ENCODE measurements at places on chromosomes 13 and 19.

- no peak for DNase-seq
These were observed 51.9 kb upstream of the MCF2L start for GRCh38 chr13:112917056-112917664.

- no peak for DNase-seq
These were observed 86.3 kb downstream of the URI1 start for GRCh38 chr19:30028118-30028991.

DNA sequence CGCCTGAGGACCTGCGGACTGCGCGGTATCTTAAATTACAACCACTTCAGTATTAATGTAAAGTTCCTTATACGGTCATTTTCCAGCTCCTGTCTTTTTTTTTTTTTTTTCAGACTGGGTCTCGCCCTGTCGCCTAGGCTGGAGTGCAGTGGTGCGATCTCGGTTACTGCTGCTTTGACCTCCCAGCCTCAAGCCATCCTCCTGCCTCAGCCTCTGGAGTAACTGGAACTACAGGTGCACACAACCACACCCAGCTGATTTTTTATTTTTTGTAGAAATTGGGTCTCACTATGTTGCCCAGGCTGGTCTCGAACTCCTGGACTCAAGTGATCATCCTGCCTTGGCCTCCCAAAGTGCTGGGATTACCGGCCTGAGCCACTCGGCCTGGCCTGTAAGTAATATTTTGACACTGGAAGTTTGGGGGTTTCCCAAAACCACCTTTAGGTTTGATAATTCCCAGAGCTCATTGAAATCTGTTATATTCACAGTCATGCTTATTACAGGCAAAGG, 406 bp upstream of the EID2B start:
- DNase-seq: no peak

DNA sequence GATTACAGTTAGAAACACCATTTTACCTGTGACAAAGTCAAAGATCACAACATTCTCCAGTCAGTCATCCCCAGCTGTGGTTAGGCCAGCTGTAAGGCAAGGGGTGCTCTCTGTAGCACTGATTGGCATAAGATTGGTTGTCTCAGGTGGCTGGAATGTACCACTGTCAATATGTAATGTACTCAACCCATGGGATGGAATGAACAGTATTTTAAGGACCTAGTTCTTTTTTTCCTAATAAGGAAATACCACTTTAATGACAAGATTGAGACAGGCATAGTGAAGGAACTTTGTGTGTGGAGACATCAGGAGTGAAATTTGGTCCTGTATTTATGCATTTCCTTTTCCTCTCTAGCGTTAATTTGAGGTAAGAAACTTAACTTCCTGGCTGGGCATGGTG, 310.7 kb downstream of the ITGBL1 start:
- DNase-seq: no peak

- no peak for DNase-seq
These were observed 22.1 kb downstream of the CD70 start for GRCh38 chr19:6568816-6569215.

- no peak for DNase-seq
These were observed 95.2 kb downstream of the LRCH1 start for GRCh38 chr13:46648166-46648607.

DNA sequence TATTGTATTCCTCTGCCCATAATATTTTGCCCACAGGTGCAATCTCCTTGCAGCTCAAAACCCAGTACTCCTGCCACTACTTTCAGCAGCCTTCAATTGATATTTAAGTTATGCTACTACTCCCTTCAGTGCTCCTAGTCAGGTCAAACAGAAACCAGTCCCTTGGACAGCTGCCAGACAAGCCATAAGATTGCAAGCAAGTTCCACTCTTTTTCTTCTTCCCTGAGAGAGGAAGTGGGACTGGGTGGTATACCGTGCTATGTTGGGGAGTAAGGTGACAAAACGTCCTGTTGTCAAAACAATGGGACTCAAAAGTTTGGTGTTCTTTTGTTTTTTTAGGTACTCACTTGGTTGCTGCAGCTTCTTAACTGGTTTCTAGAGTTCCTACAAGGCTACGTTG, 63.1 kb upstream of the FRY start:
- no peak for DNase-seq

DNA sequence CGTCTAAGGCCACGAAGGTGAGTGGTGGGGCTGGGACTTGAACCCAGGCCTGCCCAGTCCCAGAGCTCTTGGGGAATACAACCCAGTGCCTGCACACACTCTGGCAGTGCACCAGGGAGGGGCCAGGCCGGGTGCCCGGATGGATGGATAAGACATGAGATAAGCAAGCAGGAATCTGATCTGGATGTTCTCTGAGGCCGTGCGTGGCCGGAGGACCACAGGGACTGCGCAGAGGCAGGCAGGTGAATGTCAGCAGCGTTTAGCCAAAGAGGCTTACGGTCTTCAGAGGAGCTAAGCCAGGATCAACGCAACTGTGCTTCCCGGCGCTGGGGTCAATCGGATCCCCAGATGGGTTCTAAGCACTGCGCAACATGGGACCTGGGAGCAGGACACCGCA, 1.5 kb downstream of the ZNF787 start:
- DNase-seq: no peak

DNA sequence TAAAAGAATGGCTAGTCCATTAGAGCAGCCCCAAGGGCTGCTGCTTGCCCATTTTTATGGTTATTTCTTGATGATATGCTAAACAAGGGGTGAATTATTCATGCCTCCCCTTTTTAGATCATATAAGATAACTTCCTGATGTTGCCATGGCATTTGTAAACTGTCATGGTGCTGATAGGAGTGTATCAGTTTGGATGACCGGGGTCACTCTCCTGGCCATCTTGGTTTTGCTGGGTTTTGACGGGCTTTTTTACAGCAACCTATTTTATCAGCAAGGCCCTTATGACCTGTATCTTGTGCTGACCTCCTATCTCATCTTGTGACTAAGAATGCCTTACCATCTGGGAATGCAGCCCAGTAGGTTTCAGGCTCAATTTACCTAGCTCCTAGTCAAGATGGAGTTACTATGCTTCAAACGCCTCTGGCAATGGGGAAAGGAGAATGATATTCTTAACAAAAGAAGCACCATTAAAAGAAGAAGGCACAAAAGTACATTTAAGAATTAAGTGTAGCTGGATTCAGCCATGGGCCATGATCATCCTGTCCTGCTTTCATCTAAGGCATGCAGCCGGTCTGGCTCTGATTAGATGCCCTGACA, 1156.0 kb downstream of the PCDH9 start:
- DNase-seq: no peak

- no peak for DNase-seq
These were observed 2.2 kb upstream of the CERS1 start for GRCh38 chr19:18898081-18898606.

DNA sequence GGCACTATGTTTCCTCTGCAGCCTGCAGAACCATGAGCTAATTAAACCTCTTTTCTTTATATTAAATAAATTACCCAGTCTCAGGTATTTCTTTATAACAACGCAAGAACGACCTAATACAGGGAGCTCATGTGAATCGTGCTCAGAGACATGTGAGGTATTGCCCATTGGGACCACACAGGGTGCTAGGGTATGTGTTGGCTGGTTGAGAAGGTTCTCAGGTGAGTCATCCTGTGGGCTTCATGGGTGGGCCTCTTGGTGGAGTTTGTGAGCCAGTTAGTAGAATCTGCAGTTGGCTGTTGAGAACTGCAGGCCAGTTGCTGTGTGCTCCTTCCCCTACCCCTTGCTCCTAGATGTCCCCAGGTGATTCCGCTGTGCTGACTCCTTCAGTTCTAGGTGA, 163.0 kb downstream of the HS6ST3 start:
- no peak for DNase-seq

DNA sequence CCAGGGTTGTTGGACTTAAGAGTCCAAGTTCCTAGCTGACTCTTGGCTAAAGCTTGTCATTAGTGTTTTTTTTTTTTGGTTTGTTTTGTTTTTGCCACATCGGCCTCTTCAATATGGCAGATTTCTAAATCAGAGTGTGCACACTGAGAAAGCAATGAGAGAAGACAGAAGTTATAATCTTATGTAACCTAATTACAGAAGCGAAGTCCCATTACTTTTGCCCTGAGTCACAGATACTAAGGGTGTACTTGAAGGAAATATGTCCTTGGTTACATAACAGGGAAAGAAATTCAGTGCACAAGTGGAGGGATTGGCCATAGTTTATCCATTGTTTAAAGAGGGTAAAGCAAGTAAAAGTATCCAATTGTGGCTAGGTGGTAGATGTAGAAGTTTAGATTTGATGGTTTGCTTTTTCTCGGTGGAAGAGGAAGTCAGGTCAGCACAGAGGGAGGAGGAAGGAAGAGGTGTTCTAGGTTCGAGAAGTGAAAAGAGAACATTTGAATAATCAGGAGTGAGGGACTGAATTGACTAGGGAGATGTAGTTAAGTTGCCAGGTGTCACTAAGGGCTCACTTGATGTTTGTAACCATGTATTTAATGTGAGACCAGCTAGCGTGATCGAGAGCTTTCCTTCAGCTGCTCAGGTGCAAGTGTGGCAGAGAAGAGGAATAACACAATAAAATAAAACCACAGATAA, 12.2 kb downstream of the GTF2F2 start:
- no peak for DNase-seq

GRCh38 chr19:14550201-14550754, 20.9 kb downstream of the TECR start:
- DNase-seq: no peak

DNA sequence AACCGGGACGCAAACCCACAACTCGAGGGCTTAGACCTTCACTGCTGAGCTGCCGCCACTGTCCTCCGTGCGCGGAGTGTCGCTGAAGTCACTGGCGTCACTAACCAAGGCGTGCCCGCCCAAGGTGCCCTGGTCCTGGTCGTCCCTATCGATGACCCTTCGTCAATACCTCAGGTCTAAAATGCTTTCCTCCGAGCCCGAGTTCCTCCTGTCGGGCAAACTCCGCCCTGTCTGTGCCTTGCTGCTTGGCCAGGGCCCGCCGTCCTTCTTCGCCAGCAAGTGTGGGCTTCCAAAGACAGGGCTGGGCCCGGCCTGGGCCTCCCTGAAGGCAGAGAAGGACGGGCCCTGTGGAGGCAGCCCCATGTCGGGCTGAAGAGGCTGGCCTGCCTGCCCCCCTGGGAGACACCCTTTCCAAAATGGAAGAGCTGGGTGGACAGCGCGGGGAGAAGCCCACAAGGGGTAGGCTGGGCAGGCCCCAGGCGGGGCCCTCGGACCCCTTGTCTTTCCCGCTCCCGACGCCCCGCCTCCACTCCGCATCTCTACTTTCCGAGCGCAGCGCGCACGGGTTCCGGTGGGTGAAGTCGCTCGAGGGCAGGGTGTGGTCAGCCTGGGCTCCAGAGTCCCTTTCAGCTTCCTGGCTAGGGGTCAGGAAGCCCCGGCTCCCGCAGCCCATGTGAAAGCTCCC, 13.4 kb downstream of the RB1 start:
- DNase-seq: no peak

DNA sequence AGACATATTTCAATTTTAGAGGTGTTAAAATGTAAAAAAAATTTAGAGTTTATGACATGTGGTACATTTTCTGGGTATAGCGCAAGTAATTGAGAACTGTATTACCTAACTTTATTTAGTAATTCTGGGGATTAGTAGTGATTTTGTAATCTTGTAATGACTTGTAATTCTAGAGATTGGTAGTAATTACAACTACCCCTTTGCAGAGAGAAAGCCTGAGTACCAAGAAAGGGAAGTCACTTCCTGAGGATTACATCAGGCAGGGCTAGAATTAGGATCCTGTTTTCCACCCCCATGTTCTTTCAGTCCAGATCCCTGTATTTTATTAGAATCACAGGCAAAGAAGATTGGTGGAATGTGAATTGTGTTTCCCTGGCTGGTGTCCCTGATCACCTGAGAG, 274.9 kb downstream of the KCNRG start:
- DNase-seq: no peak

GRCh38 chr13:98442391-98443230, 134.3 kb downstream of the STK24 start:
- DNase-seq: no peak

- DNase-seq: no peak
These were observed 7.7 kb downstream of the PGLYRP1 start for GRCh38 chr19:46014941-46015686.

DNA sequence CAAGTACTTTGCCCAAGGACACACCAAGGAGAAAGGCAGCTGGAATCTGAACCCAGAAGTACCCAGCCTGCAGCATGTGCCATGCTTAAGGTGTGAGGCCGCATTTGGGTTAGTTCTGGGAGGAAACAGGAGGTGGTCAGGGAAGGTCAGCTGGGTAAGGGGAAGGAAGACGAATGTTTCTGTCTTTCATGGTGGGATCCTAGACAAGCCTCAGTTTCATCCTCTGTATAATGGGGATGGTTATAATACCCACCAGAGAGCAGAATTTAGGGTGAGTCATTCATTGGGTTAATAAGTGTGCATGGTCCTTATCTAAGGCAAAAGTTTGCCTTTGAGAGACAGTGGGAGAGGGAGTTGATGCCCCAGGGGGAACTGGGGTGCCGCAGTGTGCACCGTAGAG, 3.6 kb downstream of the CCDC61 start:
- DNase-seq: no peak

- no peak for DNase-seq
These were observed 687.0 kb downstream of the EFNB2 start for GRCh38 chr13:105848494-105848893.

DNA sequence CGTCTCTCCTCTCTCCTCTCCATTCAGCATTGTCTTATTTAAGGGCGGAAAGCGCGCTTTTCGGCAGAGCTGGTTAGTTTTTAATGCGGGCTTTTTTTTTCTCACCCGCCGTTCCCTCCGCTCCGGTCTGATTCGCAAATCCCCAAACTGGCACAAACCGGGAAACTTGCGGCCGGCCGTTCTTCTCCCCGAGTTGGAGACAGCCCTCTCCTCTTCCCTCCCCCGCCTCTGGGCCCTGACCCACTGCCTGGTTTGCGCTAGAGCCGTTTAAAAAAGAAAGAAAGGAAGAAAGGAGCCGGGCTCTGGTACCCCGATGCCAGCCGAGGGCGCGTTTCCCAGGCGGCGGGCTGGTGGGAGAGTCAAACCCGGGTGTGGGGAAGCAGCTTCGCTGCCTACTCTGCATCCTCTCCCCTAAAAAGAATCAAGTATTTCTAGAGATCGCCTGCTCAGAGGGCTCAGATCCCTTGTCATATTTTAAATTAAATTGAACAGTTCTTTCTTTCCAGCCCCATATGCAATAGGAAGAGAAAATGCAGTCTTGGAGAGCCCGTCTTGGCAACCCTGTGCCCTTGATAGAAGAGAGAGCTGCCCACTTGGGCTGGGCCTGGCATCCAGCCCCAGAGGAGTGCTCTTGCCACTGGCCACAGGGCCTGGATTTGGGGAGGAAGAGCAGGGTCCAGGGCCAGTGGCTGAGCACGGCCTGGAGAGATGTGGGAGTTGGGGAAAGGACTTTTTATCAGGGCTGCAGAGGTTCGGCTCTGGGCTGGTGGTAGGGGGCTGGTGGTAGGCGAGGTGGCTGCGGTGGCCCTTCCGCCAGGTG, 19.0 kb downstream of the NFIX start:
- DNase-seq: no peak

- DNase-seq: no peak
These were observed 41.7 kb upstream of the WDFY2 start for GRCh38 chr13:51542346-51543242.

DNA sequence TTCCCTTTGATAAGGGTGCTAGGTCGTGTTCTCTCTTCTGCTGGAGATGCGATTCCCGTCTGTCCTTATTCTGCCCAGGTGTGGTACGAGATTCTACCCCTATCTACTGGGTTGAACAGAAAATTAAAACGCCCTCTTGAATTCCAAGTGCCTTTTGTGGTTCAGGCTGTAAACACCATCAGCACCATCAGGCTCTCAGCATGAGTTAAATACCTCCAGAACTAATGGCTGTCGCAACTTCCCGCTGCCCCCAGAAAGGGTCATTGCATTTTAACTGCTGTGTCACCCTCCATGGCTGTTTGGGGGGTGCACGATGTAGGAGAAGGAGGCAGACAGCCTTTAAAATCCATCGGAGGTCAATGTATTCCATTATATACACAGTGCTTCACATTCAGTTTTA, 177.4 kb downstream of the OXGR1 start:
- DNase-seq: no peak

- DNase-seq: no peak
These were observed 3.8 kb upstream of the SLC6A16 start for GRCh38 chr19:49328741-49329140.
